Fibroblast of skin of scalp (primary cell): ENCODE measurements at places on chromosomes 12 and 14.
A peak's percentile ranks its signal among the peaks of the same experiment; 100 is the strongest.

GRCh38 chr14:56150645-56151345 lies 32.6 kb downstream of the PELI2 start:
- DNase-seq: no peak

GRCh38 chr12:121894633-121895032 lies 6.0 kb downstream of the PSMD9 start:
- peak; percentile 39 for DNase-seq

DNA sequence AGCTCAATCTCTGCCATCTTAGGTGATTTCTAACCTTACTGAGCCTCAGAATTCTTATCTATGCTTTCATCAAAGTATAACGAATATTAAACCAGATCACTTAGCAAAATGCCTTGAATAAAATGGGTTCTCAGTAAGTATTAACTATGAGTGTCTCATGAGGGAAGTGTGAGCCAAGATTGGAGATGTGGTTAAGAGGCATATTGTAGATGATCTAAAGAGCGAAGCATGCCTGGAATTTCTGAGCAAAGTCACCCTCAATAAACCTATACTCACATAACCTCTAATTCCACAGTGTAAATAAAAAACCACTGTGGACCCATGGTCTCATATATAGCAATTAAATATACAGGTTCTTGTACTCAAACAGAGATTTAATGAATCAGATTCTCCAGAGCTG lies 193.1 kb upstream of the FSCB start:
- DNase-seq: peak; percentile 20

- no peak for DNase-seq
These were observed 111.9 kb upstream of the KRAS start for GRCh38 chr12:25362646-25363045.

- DNase-seq: no peak
These were observed 171.4 kb downstream of the RBM19 start for GRCh38 chr12:113794774-113795173.

- DNase-seq: peak; percentile 14
These were observed 57.7 kb downstream of the ARF6 start for GRCh38 chr14:49950275-49951228.

GRCh38 chr14:39060818-39061437 lies 42.1 kb downstream of the SEC23A start:
- no peak for DNase-seq

DNA sequence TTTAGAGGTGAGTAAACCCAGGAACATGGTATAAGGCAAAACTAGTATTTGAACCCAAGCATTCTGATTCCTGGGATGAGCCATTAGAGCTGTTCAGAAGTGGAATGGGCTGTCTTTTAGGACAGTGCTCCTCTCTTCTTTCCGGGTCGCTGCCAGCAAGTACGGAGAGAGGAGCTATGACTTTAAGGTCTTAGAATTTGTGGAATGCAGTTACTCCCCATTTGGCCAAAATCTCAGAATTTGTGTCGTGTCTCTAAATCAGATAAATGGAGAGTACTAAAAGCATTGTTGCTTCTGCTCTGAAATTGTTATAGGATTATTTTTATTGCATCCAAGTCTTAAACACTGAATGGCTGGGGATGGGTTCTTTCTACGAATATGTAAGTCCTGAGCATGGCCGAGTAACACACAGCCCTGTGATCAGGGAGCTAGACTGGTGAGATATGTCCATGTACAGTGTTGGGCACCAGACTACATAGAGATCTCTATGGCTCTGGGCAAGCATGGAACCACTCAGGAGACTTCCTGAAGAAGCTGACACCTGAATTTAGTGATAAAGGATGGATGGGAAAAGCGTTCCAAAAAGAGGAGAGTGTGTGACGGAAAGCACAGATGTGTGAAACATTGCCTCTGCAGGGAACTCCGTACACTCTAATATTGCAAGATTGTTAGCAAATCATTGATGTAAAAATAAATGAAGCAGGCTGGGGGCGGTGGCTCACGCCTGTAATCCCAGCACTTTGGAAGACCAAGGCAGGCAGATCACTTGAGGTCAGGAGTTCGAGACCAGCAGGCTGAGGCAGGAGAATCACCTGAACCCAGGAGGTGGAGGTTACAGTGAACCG lies 184.7 kb downstream of the SRGAP1 start:
- peak; percentile 83 for DNase-seq

DNA sequence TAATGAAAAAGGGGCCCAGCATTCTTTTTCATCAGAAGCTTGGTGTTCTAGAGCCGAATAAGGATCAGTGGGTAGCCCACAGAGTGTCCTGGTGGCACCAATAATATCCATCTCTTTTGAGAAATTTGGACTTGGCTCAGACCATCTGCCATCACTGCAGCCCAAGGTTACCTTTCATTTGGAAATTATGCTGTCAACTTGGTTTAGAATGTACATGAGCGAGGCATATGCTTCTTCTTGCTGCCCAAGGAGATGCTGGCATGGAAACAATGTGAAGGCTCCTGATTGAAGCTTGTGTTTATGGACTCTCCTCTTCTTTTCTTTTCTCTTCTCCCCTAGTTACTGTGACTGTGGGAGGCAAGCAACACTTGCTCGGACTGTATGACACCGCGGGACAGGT lies 50.0 kb downstream of the GPHB5 start:
- no peak for DNase-seq

DNA sequence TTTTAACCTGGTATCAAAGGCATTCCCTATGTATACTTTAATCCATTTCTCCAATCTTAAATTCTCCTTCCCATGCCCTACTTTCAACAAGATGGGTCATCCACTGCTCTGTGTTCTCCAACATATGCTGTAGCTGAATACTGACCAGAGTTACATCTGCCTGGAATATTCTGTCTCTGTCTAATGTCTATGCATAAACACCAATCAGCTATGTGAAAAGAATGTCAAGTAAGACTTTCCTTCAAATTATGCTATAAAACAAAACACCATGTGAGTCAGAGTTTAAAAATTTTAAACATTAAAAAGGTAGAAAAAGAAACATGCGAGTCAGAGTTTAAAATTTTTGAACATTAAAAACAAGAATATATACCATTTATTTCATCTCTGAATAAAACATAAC lies 19.3 kb downstream of the NT5DC3 start:
- DNase-seq: peak; percentile 32

GRCh38 chr14:68249661-68250451 lies 430.3 kb downstream of the RAD51B start:
- DNase-seq: peak; percentile 71

GRCh38 chr12:127327986-127328385 lies 939.0 kb upstream of the TMEM132C start:
- DNase-seq: no peak

DNA sequence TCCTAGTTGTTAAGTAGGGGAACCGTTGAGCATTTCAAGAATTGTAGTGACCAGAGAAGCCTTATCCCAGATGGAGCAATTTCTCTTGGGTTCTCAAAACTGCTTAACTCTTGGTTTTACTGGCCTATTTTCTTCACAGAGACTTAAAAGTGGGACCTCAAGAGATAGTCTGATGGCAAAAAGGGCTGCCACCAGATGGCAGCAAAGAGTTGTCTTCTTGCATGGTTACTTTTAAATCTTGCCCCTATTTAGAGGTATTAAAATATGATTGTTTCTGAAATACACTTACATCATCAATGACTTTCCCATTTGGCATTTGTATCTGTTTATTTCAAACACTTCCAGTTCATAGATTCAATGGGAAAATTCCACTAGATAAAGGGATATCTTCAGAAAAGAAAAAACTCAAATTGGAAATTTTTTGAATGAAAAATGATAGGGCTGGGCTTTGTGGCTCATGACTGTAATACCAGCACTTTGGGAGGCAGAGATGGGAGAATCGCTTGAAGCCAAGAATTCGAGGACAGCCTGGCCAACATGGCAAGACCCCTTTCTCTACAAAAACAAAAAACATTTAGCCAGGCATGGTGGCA lies 69.9 kb upstream of the CNTN1 start:
- peak; percentile 44 for DNase-seq

DNA sequence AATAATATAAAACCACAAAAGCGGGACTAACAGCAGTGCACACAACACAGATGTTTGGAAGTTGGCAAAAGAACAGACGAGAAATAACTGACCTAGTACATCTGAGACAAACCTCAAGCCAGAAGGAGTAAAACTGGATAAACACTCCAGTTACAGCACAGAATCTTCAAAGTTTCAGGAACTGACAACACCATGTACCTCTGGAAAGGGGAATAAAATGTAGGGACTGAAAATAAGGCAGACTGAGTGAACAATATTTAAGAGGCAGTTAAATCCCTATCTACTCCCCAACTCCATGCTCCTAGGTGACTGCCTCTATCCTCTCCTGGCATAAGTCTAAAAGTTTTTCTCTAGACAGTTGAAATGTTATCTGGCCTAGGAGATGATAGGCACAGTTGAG lies 57.9 kb downstream of the ZFYVE21 start:
- DNase-seq: no peak

DNA sequence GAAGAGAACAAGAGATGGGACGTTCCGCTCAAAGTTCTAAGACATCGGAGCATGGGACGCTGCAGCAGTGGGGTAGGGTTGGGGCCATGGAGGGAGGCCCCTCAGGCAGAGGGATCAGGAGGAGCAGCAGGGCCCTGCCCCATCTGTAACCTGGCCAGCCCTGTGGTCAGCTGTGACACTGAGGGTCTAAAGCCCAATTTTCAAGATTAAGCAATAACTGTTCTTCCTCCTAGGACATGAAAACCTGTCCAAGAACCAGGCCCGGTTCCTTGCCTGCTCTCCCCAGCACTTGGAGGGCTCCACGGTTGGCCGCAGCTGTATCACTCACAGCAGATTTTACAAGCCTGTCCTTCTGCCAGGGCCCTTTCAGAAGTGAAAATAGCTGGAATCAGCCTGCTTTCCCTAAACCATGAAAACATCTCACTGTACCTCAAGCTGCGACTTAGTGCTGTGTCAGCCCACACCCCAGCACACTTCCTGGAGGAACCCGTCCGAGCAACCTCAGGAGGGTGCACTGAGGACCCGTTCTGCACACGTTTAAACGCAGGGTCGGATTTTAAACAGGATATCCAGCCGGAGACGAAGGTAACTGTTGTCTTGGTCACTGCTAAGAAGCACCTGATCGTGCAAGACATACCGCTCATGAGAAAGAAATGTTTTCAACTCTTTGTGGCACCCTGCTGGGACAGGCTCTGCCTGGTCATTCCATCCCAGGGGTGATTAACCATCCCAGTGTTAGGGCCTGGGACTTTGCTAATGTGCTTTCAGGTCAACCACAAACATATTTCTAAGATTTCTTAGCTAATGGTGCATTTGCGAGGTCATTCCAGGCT lies 201.9 kb upstream of the DIO3 start:
- DNase-seq: peak; percentile 6

GRCh38 chr12:108689314-108690190 lies 41.8 kb downstream of the CORO1C start:
- peak; percentile 69 for DNase-seq

DNA sequence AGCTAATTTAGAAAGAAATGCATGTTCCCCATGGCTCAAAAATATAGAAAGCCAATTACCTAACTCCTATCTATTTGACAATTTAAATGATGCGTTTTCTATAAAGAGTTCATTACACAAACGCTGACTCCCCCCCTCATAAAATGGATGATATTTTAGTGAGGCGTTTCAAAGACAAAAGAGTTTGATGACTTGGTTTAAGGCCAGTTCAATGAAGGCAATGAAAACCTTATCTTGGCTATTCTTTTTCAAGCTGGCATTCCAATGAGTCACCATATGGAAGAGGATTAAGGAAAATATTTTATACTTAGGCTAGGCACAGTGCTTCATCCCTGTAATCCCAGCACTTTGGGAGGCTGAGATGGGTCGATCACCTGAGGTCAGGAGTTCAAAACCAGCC lies 62.7 kb downstream of the HMGA2 start:
- DNase-seq: peak; percentile 58

DNA sequence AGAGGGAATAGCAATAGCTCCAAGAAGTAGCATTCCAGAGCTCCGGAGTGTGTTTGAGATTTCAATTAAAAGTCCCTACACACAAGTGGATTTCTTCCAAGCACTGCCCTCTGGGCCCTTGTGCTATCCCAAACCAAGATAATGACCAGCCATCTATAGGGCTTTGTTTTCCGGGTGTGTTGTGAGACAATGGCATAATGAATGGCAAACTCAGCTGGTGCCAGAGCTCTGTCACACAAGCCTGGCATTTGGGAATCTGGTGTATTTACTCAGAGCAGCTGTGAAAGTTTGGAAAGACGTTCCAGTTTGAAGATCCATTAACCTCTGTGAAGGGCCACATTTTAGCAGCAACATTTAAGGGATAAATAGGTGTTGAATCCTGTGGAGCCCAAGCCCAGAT lies 61.2 kb upstream of the TMTC2 start:
- DNase-seq: no peak

DNA sequence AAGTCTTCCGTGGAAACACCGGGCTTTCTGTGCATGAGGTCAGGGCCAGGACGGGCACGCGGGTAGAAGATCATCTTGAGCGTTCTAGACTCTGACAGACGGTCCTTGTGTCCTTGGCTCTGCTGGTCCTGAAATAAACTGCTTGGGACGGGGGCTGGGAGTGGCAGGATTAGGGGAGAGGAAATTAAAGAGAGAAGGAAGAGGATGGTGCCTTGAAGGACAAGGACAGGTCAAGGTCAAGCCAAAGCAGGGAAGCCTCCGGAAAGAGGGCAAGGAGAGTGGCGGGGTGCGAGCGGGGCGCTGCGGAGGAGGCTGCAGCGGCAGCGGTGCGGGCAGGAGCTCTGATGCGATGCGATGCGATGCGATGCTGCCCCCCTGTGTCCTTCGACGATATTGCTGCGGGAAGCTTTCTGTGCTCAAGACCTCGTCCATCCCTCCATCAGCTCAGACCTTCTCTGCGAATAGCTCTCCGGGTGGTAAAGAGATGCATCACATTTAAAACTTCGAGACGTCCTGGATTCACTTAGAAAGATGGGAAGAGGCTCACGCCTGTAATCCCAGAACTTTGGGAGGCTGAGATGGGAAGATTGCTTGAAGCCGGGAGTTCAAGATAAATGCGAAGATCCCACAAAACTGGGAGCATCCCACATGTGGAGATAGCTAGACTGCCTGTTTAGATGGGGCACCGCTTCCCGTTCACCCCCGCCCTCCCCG lies 110.1 kb upstream of the TMEM132D start:
- peak; percentile 41 for DNase-seq

GRCh38 chr12:104709692-104710435 lies 248.2 kb downstream of the SLC41A2 start:
- DNase-seq: peak; percentile 31

- DNase-seq: peak; percentile 39
These were observed 3.4 kb upstream of the DHH start for GRCh38 chr12:49098035-49098451.

- peak; percentile 81 for DNase-seq
These were observed 11.3 kb downstream of the KIF26A start for GRCh38 chr14:104149617-104150135.

GRCh38 chr12:96220902-96221301 lies 26.7 kb downstream of the ELK3 start:
- DNase-seq: no peak
